Activated naive CD4-positive, alpha-beta T cell (primary cell): ENCODE measurements at places on chromosomes 4 and X.

DNA sequence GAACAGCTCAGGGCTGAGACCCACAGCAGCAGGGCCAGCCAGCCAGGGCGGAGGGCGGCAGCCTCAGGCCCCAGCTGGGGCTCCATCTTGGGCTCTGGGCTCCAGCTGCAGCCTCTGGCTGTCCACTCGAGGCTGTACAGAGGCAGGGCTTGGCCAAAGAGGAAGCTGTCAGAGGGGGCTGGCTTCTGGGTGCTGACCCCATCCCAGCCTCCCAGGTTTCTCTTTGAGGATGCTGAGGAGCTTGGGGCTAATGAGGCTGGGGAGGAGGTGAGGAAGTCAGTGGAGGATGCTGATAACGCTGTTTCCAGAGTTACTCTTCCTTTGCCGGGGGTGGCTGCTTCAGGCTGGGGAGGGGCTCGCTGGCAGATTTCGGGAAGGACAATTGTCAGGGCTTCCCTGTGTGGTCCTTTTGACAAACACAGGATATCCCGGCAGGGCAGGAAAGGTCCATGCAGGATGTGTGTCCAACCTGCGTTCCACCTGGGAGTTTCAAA, at the start of gene DIPK2B:
Gene DIPK2B (minus strand): TSS at position 136 of the 494 bp plus-strand sequence. CDS start 50 bp downstream, at position 86.
- DNase-seq: no peak

GRCh38 chr4:156503119-156503518, 468.5 kb downstream of the PDGFC start:
- no peak for DNase-seq

DNA sequence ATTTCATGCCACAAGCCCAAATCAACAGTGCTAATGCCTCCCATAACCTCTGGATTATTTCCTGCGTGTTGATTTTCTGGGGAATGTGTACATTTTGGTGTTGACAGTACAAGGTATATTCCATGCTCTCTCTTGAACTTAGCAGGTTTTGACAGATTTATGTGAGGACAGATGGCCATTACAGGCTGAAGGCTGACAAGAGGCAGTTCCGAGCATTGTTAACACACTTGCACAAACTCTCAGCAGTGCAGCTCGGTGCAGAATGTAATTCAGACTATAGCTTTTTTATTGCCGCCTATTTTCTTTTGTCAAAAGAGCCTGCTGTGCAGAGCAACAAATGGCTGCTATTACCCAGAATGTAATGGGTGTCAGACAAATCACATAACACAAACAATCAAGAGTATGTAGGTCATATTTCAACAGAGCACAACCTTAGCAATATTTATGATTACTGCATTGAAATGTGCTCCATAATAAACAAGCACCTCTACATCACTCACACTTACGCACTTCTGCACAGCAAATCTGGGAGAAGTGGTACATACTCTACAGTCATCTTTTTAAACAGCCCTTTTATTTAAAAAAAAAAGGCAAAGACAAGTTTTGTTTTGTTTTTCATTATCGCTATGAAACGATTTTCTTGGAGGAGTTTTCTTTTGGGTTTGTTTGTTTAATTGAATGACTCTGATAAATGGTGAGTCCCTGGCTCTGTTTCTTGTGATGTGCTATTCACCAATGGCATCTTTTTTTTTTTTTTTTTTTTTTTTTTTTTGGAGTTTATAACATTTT, 71.6 kb downstream of the PPARGC1A start:
- no peak for DNase-seq

DNA sequence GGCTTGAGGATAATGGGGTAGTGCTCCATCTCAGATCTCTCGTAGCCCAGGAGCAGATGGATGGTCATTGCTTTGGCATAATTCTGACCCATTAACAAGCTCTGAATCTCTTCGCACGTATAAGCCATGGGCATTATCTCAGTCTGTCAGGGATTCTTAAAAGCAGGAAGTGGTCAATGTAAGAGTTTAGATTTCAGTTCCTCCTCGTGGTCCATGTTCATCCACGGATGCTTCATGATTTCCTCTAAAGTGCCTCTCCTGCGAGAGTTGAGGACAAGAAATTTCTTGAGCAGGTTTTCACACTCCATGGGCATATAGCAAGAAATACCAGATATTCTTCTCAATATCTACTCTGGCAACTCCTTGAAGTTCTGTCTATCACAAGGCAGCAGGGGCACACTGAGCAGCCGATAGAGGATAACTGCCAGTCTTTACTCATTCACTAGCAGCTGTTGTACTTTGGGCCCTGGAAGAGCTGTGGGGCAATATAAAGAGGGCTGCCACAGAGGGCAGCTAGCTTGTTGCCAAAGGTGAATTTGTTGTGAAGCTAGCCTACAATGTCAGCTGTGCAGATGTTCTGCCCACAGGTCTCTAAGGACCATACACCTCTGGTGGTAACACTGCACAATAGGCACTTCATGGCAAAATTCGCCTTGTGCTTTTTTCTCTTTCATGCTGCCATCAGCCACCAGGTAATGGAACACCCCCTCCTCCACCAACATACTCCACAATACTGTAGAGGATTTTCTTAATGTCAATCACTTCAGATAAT, 52.0 kb upstream of the WDR17 start:
- DNase-seq: no peak

DNA sequence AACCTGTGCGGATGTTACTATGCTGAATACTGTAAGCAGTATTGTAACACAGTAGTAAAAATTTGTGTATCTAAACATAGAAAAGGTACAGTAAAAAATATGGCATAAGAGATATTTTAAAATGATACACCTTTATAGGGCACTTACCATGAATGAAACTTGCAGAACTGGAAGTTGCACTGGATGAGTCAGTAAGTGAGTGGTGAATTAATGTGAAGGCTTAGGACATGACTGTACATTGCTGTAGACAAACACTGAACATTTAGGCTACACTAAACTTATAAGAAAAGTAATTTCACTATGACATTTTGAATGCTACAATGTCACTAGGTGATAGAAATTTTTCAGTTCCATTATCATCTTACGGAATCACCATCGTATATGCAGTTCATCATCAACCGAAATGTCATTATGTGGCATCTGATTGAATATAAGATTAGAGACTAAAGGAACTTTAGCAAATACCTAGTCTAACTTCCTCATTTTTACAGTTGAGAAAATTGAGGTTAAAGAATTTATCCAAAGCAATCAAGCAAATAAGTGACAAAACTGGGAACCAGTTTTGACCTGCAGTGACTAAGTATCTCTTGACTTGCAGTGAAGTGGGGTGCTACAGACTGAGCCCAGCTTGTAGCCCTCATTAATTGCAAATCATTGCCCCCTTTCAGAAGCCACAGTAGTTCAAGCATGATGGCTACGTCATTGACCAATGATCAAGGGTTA, 55.3 kb downstream of the EGF start:
- DNase-seq: no peak

DNA sequence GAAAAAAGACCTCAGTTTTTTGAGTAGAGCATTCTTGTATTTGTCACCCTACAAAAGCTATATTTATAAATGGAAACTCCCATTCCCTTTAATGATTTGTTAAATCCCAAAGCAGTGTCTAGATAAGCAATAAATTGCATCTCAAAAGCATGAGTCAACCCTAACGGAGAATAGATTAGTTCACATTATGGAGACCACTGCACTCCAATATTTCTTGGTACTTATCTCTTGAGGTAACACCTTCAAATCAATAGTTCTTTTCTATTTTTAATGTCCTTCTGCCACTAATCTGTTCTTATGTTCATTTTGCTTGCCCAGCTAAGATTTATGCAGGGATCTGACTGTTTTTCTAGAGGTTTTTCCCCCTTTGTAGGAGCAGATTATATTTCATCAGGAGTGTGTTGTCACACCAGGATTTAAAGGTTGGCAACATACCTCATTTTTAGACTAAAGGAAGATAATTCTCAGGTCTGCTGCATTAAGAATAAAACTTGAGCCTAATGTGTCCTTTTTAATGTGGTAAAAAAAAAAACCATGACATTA, 91.4 kb upstream of the ADGRG2 start:
- no peak for DNase-seq

GRCh38 chrX:69614886-69615285, 1.0 kb upstream of the EDA start:
- no peak for DNase-seq

- DNase-seq: no peak
These were observed 280.9 kb upstream of the RPS6KA3 start for GRCh38 chrX:20547611-20548051.

- DNase-seq: no peak
These were observed 249.8 kb upstream of the MAD2L1 start for GRCh38 chr4:120316416-120316815.

DNA sequence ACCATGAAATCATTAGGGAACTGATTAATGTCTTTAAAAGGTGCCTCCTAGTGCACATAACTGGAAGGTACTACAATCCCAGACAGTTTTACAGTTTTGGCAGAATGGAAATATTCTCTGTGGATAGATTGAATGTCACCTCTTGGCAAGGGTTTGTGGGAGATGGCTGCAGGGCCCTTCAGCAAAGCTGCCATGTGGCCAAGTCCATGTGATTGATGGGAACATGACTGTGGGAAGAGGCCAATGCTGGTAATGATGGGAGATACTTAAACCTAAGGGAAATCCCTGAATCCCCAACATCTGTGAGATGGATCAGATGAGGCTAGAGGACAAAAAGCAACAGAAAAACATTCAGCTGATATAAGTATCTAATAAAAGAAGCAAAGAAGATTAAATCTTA, 493.7 kb downstream of the MAGEE1 start:
- DNase-seq: no peak

DNA sequence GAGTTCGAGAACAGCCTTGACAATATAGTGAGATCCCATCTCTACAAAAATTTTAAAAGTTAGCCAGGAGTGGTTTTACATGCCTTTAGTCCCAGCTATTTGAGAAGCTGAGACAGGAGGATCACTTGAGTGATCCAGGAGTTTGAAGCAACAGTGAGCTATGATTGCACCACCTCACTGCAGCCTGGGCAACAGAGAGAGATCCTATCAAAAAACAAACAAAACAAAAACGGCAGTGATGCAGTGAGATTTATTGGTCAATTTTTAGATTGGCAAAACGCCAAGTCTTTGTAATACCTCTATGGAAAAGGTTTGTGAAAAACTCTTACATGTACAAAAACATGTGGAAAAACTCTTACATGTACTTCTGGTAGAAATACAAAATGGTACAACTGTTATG, 91.3 kb downstream of the PTPN13 start:
- DNase-seq: no peak

DNA sequence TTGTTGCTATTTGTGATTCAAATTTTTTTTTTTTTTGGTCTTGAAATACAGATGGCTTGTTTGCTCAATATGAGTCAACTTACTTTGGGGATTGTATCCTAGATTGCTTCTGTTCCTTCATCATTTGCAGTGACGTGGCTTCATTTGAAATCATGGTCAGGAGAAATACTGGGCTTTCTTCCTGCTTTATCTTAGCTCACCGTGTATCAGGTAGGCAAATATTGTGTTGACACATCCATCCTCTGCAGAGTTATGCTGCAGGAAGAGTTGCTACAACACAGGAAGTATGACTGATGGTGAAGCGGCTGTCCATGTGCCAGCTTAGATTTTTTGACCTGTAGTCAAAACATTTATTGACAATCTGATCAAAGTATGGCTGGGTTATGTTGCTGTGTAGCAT, 232.2 kb downstream of the C4orf33 start:
- no peak for DNase-seq

- no peak for DNase-seq
These were observed 1.9 kb upstream of the CHST7 start for GRCh38 chrX:46571423-46572339.

DNA sequence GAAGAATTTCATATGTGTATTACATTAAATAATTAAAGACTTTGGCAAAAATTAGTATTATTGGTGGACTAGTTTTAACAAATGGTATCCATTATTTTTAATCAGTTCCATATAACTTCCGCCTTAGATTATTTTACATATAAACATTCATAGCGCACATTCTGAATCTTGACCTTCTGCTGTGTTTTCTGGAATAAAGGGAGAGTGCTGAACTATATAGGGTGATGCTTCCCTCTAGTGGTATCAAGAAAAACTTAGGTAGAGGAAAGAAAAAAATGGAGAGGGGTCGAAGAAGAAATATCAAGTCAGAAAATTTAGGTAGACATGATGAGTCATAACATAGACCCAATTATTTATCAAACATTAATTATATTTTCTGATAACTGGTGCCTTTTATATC, 155.6 kb upstream of the PACRGL start:
- no peak for DNase-seq

GRCh38 chrX:45508454-45508853, 307.8 kb upstream of the DIPK2B start:
- no peak for DNase-seq

- no peak for DNase-seq
These were observed 30.3 kb downstream of the SLC25A43 start for GRCh38 chrX:119429471-119429870.

DNA sequence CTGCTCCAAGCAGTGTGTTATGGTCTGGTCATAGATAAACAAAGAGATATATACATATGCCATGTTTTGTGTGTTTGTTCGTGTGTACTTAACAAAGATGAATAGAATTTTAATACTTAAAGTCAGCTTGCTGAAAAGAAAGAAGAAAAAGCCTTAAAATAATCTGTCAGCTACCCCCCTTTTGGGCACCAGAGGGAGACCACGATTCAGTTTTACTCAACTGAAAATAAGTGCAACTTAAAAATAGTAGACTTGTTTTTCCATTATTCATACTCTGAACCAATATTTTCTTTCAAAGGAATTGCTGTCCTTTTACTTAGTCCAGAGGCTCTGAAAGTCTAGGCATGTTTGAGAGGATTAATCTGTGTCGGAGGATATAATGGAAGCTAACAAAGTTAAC, 181.7 kb upstream of the AGTR2 start:
- no peak for DNase-seq

DNA sequence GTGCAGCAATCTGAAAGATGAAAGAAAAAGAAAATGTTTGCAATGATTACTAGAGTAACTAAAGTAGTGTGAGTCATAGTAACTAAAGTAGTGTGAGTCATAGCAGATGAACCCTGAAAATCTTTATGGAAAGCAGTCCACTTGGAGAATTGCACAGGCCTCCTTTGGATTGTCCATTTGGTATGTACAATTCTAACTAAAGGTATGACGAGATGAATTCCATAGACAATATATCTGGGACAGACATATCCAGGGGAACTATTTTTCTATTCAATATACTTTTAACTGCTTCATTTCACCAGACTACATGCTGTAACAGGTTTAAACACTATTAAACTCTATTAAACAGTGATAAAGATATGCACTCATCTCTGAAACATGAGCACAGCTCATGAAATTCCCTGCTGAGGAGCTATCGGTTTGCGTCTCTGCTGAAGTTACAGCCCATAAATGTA, 798.7 kb downstream of the PCDH7 start:
- DNase-seq: no peak

DNA sequence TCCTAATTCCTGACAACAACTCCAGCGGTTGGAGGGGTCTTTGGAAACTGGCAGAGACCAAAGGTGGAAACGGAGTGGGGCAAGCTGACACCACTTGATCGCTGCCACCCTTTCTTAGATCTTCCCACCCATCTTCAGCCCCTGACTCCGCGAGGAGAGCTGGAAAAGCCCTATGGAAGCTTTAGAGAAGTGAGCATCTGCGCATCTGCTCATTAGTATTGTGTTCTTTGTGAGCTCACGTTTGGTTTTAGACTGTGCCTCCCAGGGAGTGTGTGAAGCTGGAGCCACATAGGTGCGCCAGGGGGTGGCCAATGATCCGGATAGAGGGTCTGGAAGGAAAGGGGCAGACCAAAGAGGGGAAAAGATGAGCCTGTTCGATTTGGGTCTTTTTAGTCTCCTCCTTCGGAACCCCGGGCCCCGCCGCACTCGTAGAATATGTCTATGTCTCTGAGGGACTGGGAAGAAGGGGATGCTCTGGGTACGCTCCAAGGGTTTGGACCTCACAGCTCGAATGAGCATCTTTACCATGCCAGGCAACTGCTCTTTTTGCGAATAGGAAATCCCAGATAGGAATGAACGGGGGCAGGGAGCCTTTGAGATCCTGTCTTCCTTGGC, 578 bp upstream of the DKK2 start:
- no peak for DNase-seq

- no peak for DNase-seq
These were observed 344.7 kb downstream of the PCDH10 start for GRCh38 chr4:133493776-133494175.
